ENCODE measurements at places on chromosomes 3 and 15. TPM values are rescaled to one million over a fixed set of nuclear protein-coding genes. Genes with fewer than 3 reads are reported as not detected.

Gene CDHR4
- total RNA-seq: not detected

Gene KLHL40
- total RNA-seq: not detected

Gene LINGO1
- 0.04 TPM for total RNA-seq

Gene TRIM59
- total RNA-seq: 22.8 TPM

Gene CPOX
- total RNA-seq: 25.6 TPM

Gene IL17RB
- not detected for total RNA-seq

Gene CSPG4
- total RNA-seq: 0.04 TPM

Gene PXYLP1
- 2.1 TPM for total RNA-seq

Gene ZIC1
- total RNA-seq: 2.1 TPM

Gene LRRC31
- not detected for total RNA-seq

Gene ERICH6
- not detected for total RNA-seq

Gene FHIT
- total RNA-seq: 1.1 TPM

Gene PYGO1
- 0.28 TPM for total RNA-seq

Gene MESP2
- 0.14 TPM for total RNA-seq

Gene OR5H2
- total RNA-seq: not detected

Gene CRYGS
- total RNA-seq: 1.4 TPM

Gene P2RY12
- total RNA-seq: not detected

Gene MUSTN1
- total RNA-seq: not detected

Gene SLC28A1
- total RNA-seq: not detected

Data from pulmonary artery endothelial cell (primary cell).